GM23338 (cell line): ENCODE measurements at places on chromosomes 5 and 9. TPM values are rescaled to one million over a fixed set of nuclear protein-coding genes. Genes with fewer than 3 reads are reported as not detected.
A peak's percentile ranks its signal among the peaks of the same experiment; 100 is the strongest.

DNA sequence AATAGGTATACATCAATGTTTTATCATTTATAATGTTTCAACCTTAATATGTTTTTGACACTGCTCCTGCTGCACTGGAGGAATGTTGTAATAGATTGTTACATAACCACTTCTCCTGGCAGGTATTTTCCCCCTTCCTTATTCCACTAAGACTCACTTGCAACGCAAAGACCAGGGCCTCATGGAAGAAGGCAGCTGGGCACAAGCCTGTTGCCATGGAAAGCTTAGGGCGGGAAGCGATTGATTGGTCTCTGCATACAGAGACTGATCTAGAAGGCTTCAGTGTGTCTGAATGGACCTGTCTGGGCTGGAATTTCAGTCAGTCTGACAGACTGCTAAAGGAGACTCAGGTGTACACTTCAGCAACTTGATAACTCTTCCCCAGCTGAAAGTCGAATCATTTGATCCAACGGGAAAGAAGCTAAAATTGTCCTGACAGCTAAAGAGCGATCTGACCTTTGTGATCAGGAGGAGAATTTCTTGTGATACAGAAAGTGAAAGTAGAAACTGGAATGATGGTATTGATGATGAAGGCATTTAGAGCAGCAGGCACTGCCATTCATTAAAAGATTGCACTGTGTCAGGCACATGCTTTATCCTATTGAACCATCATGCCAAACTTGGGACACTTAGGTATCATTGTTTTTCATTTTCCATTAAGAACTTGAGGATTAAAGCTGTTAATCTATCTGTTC lies 65.1 kb downstream of the GRIA1 start:
- no peaks in the 10 kb centered on the region for H3K27me3 ChIP-seq
- H3K4me1 ChIP-seq = peaks cover 19% of the 10 kb centered on the region
- no peaks in the 10 kb centered on the region for H3K36me3 ChIP-seq
- no peak overlapping the region for H3K27ac ChIP-seq

- no peaks in the 10 kb centered on the region for H3K27me3 ChIP-seq
- H3K4me1 ChIP-seq = peaks cover 6% of the 10 kb centered on the region; the same call in 1 of the 2 replicates
- H3K4me3 ChIP-seq = no peak overlapping the region
- no peak for DNase-seq
Observed at GRCh38 chr5:61402244-61402823, 70.3 kb downstream of the ZSWIM6 start.

C9orf50 gene
- total RNA-seq = not detected in 2 replicates

DNA sequence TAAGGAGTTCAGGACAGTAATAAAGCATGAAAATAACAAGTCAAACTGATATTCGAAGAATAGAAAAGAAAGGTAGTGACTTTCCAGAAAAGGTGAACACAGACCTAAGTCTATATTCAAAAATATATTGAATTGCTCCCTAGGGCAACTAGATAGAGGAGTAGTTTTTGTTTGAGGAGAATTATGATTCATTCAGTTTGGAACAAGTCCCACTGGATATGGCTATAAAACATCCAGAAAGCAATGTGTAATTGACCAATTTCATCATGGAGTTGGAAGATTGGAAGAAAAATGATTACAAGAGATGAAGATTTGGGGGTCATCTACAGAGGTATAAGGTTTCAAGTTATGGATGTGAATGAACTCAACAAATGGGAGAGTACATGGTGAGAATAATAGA lies 117.5 kb upstream of the ZNF462 start:
- H3K4me1 ChIP-seq = no peaks in the 10 kb centered on the region
- DNase-seq = no peak
- no peaks in the 10 kb centered on the region for H3K27me3 ChIP-seq
- H3K36me3 ChIP-seq = no peaks in the 10 kb centered on the region
- no peak overlapping the region for H3K4me3 ChIP-seq

DNA sequence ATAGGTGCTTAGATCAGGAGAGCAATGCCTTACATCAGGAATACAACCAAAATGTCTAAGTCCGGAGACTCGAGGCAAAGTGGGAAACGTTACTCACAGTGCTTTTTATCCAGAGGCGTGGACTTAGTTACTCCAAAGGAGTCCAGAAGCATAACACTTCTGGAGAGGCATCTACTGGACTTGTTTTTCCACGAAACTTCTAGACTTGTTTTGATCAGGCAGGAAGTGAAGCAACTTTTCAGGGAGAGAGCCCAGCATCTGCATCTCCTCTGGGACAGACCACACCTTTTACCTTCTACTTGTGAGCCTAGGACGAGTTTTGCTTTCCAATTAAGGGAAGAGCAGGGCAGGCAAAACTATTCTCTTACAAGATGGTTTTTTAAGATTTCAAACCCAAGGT lies 1.2 kb upstream of the TJP2 start:
- peak overlapping the region; percentile 67 for H3K4me3 ChIP-seq
- peaks cover 61% of the 10 kb centered on the region for H3K4me1 ChIP-seq
- peaks cover 22% of the 10 kb centered on the region; the same call in 1 of the 2 replicates for H3K27me3 ChIP-seq
